Daoy (cell line): ENCODE measurements at places on chromosomes 6 and 20.
A peak's percentile ranks its signal among the peaks of the same experiment; 100 is the strongest.

GRCh38 chr6:169289619-169290339 is 36.1 kb upstream of the THBS2 start:
- DNase-seq: peak; percentile 80

DNA sequence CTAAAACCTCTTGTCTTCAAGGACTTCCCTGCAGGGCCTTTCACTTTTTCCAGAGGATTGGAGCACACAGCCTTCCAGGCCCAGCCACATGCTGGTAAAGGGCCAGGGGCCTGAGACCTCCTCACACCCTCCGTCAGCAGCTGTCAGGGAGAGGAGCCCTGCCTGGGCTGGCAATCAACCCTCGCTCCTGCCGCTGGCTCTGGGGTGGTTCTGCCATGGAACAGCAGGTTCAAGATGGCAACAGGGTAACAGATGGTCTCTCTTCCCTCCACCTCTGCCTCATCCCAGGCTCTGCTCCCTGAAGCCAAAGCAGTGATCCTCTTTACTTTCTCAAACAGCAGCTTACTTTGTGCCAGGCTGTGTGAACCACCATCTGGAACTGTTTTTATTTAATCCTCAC is 23.8 kb downstream of the PCNA start:
- no peak for DNase-seq

DNA sequence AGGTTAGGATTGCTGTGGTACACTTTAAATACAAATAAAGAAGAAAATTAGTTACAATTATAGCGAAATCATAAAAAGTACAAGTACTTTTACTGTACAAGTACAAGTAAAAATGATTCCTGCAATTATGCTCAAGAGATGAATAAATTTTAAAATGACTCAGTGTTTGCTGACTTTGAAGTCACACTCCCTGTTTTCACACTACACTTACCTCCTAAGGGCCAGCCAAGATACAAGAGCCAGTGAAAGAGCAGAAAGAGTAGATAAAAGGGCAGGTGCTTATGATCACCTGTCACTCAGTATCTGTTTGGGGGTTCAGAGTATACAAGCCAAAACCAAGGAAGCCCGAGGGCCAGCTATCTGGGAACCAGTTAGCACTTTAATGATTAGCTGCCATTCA is 41.0 kb upstream of the COL21A1 start:
- DNase-seq: no peak

DNA sequence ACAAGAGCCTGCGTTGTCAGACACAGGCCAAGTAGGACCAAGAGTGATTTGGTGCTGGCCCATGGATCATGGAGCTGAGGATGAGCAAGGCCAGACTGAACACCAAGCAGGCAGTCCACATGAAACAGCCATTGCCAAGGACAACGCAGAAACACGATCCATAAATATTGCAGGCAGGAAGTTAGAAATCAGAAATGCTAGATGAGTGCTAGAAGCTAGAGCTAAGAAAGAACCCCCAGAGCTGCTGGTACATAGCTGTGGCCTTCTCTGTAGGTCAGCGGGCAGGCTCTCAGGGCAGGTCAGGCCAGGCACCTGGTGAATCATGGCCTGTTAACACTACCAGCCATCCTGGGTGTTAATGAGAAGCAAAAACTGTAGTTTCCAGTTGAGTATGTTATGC is 119.7 kb downstream of the ALDH8A1 start:
- no peak for DNase-seq

- no peak for DNase-seq
These were observed 228.0 kb downstream of the DLL1 start for GRCh38 chr6:170062915-170063241.
